Midbrain (tissue), 1 donor: ENCODE measurements at places on chromosomes 4 and X.

GRCh38 chrX:16843208-16843909 lies 26.8 kb downstream of the RBBP7 start:
- no peak for DNase-seq

GRCh38 chr4:66625480-66625879 lies 919.8 kb downstream of the CENPC start:
- no peak for DNase-seq

DNA sequence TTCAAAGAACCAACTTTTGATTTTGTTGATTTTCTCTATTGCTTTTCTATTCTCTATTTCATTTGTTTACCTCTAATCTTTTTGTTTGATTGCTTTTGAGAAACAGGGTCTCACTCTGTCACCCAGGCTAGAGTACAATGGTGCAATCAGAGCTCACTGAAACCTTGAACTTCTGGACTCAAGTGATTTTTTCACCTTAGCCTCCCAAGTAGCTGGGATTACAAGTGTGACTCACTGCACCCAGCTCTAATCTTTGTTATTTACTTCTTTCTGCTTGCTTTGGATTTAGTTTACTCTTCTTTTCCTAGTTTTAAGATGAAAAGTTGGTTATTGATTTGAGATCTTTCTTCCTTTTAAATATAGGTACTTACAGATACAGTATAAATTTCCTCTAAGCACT lies 26.2 kb downstream of the RAB9B start:
- no peak for DNase-seq

DNA sequence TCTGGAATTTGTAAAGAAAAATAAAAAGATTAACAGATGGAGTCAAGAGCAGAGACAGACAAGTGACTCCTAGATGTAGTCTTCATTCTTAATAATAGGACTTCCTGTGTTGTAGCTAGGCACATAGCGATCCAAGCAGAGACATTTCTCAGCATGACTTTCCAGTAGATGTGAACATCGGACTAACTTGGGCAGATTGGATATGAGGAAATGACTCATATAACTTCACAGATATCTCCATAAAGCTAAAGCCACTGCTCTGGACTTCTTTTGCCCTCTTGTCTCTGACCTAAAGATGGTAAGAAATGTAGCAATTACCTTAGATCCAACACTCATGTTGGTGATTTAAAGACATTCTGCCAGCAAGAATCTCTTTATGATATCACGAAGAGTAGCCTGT lies 131.7 kb downstream of the EPHA5 start:
- DNase-seq: no peak

DNA sequence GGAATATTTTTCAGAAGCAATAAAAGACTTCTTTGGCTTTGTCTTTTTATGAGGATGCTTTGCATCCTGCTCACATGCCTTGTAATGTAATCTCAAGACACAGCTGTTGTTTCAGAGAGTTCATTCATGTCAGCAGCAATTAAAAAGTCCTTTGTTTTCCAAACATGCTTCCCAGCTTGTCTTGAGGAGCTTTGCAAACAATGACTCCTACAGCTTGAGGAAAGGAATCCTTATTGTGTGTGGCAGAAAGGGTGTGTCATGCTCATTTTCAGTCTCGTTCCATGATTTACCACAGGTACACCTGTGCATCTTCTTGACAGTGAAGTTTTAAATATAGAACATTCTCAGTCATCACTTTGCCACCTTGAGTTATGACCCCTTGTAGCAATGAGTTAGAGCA lies 139.2 kb upstream of the AADAT start:
- no peak for DNase-seq

GRCh38 chr4:85598936-85599335 lies 124.0 kb downstream of the ARHGAP24 start:
- no peak for DNase-seq

GRCh38 chrX:2697741-2698299 lies 6.7 kb downstream of the CD99 start:
- DNase-seq: no peak

DNA sequence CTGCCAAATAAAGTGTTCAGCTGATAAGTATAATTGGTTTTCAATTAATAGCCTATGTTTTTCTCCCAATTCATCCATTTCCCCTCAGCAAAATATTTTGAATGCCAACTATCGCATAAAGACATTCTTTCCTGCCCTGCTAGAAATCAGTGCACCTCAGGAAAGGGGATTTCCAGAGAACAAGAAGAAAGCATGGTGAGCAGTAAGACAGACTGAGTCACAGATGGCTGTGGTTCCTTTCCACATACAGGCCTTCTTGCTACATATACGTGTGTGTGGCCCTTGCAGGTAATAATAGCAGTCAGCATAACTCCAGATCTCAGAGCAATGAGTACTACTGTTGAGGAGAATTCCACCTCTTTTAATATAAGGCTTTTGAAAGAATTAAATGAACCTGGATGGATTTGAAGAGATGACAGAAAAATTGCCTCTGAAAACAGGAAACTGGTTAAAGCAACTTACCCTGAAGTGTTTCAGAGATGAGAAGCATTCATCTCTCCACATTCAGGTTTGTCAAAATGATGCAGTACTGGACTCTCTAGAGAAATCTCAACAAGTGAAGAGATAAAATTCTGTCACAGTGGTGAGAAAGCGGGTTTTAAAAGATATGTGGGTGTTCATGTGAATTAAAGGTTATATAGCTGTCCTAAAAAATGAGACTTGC lies 13.6 kb downstream of the GASK1B start:
- DNase-seq: no peak

DNA sequence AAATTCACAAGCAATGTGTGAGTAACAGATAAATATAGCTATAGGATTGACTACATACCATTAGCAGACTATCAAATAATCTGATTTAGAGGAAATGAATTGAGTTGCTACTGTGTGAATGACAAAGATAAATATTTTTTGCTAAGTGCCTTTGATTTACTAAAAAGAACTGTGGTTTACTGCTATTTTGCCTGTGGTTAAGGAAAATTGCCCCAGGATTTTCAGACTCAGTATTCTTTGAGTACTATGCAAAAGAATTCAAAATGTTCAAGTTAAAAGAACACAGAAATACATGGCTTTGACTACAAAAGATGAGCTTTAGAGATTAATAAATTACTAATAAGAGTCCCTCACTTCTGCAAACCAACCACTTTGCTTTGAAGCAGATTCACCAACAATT lies 853.8 kb downstream of the ADGRL3 start:
- DNase-seq: no peak

DNA sequence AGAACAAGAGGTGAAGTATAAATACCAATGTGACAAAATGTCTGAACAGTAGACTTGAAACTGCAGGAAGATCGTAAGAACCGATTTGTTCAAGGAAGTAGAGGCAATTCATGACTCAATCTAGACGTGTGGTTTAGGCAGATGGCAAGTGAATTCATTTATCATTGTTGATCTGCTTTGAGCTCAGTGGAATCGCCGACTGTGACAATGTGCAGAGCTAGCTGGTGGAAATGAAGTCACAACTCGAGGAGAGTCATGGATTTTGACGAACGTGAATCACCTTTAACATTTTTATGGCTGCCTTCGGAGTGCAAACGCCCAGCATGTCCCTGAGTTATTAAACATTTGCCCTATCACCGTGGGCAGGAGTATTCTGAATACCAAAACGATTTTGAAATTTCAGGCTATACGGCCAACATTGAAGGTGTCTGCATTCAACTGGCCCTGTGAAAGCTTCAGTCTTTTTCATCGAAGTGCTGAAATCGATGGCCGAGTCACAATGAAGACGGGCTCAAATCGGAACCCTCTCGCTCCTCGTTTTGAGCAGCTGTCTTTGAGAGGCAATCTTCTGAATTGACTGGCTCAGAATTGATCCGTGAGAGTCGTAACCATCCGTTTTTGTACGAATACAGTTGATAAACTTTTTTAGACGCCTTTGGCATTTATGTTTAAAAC lies 689 bp upstream of the OGT start:
- DNase-seq: no peak

DNA sequence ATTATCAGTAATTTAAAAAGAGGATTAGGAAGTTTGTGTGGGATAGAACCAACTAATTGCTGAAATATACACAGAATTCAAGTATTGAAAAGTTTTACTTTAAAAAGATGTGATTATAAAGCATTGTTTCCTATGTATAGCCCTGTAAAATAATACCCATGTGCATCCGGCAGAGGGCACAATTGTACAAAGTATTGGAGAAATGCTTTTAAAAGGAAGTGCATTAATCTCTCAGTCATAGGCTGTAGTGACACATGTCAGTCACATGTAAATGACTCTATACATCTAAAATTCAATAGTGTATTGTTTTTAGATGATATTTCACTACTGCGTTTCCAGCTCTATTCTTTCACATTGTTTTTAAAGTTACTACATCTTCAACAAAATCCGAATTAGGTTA lies 9.7 kb upstream of the GEMIN8 start:
- peak; percentile 74 for DNase-seq

DNA sequence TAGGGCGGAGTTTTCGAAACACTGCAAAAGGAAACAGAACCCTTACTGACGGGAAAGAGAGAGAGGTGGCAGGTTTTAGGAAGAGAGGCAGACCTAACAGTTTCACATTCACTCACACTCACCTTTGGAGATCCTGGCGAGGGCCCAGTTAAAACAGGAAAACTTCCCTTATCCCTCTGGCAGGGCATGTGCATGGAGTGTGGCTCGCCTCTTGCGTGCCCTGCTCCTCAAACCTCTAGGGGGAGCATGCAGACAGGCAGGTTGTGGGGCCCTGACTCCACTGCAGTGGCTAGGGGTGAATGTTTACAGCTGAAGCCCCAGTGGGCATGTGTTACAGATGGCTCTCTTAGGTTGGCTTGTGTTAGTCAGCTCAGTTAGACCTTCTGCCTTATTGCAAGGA lies 451.5 kb downstream of the UBE2NL start:
- no peak for DNase-seq

- DNase-seq: no peak
Observed at GRCh38 chr4:94354474-94354896, 11.8 kb upstream of the HPGDS start.

DNA sequence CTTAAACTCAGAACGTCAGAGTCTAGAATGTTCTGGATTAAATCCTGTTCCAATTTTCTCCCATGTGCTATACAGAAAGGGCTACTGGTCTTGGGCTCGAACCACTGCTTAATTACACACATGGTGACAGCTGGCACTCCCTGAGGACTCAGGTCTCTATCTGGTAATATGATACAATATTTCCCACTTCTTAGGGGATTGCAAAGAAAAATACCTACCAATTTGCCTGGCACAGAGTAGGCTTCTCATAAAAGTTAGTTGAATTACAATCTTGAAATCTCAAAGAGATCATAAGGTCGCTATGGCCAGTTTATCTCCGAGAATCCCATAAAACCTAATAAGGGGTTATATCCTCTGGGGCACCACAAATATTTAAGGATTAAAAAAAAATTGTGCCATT lies 8.6 kb downstream of the GPM6B start:
- no peak for DNase-seq

GRCh38 chr4:3263053-3263875 lies 14.3 kb downstream of the MSANTD1 start:
- no peak for DNase-seq

DNA sequence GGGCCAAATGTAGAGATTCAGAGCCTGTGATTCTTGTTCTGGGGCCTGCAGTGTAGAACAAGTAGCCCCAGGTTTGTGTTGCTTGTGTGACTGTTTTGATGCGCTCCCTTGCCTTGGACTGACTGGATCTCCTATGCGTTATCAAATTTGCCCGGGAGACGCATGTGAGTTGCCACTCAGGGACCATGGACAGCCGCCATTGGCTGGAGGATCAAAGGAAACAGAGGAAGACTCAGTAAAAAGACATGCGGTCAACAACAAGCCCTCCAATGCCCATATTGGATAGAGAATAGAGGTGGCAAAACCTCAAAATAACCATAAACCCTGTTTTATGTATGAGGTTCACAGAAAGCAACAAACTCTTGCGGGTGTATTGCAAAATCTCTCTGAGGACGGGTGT lies 327.5 kb upstream of the IGFBP7 start:
- no peak for DNase-seq

GRCh38 chr4:68373513-68373912 lies 23.6 kb upstream of the YTHDC1 start:
- DNase-seq: peak; percentile 87

DNA sequence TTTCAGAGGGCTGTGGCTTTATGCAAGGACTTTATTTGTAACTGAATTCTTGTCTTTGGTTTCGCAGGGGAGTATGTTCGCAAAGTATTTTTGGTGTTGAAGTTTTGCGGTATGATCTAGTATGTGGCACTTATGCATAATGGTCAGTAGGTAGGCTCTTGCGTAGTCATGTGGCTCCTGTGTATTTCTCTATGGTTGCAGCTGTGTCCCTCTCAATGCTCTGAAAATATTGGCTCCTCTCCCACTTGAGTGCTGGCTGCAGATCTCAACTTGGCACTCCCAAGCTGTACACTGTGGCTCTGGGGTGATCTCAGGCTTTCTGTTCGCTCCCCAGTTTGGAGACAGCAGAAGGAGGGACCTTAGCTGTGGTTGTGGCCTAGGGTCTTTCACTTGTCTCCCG lies 24.8 kb downstream of the ARMCX5 start:
- DNase-seq: peak; percentile 5
